Progenitor cell of endocrine pancreas (in vitro differentiated cells): ENCODE measurements at places on chromosomes 3 and 15. TPM values are rescaled to one million over a fixed set of nuclear protein-coding genes. Genes with fewer than 3 reads are reported as not detected.

DNA sequence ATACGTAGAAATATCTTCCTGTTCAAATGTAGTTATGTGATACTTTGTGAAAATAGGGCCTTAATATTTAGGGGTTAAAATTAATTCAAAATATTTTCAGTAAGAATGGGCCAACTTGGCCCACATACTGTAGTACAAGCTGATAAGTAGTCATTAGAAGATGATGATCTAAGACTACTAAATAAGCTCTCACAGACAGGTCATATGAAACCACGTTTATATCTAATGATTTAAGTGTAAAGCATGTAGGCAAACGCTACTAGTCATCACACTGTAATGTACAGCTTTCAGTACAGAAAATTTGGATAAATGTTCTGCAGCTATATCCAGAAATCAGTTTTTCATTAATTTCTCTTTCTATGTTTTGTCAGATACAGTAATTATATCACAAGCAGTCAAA, 228.6 kb downstream of the UBE2E2 start:
- no peak for DNase-seq

GRCh38 chr3:52384019-52384761, 60.7 kb downstream of the SEMA3G start:
- no peak for DNase-seq

CSTA gene
- not detected in 2 replicates for total RNA-seq

GOLGA6L10 gene
- total RNA-seq, result 8.7 and 9.5 TPM in 2 replicates
